ENCODE measurements at places on chromosomes 12 and 14.

DNA sequence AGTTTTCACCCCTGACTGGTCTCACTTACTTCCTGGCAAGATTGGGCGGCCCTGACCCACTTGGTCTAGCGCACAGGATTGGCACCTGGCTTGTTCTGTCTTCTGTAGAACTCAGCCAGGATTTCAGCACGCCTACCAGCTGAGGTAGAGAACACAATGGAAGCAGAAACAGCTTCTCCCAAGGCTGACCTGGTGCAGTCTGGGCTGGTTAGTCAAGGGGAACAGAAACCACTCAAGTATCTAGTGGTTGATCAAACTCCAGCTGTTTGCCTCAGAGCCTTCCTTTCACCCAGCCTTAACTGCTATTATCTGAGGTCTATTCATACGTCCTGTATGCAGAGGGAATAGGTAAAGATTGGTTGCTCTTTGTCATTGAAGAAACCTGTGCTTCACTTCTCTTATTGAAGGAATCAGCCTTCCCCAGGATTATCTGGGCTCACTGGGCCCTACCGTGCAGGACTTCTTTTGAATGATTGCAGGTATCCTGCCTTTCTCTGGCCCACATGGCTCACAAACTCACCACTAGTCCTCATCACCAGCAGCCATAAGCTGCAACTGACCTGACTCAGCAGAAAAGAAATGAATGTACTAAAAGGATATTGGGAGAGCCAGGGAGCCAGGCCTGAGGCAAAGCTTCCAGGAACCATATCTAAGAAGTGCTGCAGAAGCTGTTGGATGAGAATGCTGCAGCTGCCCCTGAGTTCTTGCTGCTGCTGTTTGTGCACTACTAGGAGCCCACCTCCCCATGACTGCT is 2.5 kb upstream of the PLEKHD1 start:
- DNase-seq: no peak

DNA sequence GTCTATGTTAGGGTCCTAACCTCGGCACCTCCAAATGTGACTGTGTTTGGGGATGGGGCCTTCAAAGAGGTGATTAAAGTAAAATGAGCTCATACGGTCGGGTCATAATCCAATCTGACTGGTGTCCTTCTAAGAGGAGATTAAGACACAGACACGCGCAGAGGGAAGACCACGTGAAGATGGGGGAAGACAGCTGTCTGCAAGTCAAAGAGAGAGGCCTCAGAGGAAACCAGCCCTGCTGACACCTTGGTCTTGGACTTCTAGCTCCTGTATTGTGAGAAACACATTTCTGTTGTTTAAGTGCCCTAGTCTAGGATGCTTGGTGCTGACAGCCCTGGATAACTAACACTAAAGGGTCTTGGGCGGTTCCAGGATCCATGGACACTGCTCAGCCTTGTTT is 109.6 kb downstream of the DICER1 start:
- no peak for DNase-seq

DNA sequence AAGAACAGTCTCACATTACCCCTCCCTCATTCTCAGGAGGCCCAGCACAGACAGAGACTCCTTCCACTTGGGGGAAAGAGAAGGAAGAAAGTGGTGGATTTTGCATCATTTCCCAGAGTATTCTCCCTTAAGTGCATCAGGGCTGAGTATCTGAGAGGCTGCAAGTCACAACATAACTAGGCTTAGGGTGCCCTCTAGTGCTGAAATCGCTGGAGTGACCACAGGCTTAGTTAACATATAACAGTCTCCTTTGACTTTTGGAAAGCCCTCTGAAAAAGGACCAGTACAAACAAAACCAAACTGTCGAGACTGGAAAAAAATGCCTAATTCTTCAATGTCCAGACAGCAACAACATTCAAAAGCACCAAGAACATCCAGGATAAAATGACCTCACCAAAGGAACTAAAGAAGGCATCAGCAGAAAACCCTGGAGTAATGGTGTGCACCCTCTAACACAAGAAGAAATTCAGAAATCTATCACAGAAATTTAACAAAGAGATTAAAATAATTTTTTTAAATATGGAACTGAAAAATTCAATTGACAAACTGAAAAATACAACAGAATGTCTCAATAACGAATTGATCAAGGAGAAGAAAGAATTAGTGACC is 412.3 kb downstream of the RPS29 start:
- DNase-seq: peak; percentile 79

DNA sequence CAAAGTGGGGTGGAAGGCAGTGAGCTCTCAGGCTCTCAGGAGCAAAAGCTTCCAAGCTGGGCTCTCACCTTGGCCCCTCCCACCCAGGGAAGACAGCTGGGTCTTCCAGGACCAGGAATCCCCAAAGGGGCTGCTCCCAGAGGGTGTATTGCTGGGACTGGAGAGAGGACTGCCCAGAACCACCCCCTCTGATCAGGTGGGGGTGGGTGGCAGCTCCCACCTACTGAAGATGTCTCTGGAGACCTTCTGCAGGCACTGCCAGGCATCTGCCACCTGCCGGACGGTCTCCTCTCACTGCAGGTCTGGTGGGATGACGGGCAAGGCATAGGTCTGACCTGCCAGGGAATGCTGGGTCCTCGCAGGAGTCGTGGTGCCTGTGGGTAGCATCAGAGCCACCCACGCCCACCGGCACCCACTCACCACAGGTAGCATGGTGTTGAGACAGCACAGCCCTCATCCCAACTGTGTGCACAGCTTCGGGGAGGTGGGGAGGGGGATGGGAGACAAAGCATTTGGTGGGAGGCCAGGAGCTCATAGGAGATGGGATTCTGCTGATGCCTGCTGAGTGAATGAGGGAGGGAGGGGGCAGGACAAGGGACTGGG is 103.2 kb downstream of the SINHCAF start:
- no peak for DNase-seq

GRCh38 chr14:102046337-102047278 is 40.2 kb downstream of the HSP90AA1 start:
- DNase-seq: peak; percentile 70

DNA sequence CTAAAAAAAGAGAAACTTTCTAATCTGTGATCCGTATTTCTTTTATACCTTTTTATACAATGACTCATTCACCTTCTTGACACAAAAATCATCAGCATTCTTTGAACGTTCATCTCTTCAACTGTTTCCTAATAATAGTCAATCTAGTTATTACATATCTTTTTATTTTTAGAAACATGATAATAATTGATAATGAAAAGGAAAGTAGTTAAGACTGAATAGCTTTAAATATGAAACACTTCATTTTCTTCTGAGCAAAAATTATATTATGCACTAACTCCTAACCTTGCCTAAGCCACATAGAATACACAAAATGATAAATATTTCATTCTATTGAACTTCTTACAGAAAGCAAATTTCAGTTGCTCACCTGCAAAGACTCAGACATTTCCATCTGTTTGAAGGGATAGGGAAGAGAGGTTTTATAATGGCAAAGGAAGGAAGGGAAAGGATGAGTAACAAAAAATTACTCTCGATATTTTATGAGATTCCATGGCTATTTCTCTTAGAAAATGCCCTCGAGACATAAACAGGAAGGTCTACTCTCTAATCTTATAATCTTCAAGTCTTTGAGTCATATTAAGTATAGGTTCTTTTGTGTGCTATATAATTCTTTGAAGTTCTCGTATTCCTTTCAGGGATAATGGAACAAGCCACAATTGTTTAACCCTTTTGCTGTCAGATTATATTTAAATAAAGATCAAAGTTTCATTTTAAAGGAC is 7.5 kb upstream of the KLHL42 start:
- no peak for DNase-seq

DNA sequence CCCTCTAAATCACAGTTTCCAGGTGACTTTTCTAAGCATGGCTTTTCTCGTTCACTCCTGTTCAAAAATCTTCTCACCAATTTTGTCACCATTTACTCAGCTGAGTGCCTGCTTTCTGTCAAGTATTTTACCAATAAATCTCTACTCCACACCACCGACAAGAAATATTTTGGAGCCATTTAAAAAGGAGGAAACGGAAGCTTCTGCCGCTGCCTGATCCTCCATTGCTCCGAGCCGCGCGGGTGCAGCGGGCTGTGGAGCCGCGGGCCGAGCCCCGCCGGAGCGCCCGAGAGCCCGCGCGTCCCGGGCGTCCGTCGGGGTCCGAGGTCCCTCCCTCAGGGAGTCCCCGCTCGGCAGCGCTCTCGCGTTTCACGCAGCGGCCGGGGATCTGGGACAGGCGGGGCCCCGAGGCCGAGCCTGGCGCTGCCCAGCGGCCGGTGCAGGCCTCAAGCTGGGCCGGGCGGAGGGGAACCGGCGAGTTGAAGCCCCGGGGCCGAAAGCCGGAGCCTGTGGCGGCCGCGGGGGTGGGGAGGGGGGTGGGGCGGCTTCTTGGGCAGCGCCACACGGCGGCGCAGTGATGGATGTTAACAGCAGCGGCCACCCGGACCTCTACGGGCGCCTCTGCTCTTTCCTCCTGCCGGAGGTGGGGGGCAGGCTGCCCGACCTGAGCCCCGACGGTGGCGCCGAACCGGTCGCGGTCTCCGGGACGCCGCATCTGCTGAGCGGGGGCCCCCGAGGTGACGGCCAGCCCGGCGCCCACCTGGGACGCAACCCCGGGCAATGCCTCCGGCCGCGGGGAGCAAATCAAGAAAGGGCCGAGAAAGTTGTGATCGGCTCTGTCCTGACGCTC is 1.1 kb upstream of the HEBP1 start:
- peak; percentile 49 for DNase-seq

- no peak for DNase-seq
These were observed 9.8 kb upstream of the RMST start for GRCh38 chr12:97452839-97453238.

DNA sequence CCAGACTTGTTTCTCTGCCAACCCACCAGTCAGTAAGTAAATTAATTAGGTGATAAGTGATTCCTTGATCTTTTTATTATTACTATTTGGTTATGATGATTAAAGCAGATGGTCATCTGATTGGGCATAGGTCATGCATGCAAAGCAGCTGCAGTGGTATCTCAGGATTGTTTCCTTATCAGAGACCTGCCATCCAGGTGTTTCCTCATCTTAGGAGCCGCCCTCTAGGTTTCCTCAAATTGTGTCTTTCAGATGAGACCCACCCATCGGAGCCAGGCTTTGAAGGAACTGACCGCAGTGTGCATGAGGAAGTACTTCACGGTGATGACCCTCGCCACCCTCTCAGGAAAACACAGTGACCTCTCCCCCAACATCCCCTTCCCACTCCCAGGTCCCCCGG is 63.3 kb downstream of the ZFP36L1 start:
- DNase-seq: no peak

Data from NCI-H2081 (cell line).